ENCODE measurements at places on chromosomes 13 and 19.

- DNase-seq: no peak
Observed at GRCh38 chr19:46959894-46960556, 59.6 kb upstream of the NPAS1 start.

DNA sequence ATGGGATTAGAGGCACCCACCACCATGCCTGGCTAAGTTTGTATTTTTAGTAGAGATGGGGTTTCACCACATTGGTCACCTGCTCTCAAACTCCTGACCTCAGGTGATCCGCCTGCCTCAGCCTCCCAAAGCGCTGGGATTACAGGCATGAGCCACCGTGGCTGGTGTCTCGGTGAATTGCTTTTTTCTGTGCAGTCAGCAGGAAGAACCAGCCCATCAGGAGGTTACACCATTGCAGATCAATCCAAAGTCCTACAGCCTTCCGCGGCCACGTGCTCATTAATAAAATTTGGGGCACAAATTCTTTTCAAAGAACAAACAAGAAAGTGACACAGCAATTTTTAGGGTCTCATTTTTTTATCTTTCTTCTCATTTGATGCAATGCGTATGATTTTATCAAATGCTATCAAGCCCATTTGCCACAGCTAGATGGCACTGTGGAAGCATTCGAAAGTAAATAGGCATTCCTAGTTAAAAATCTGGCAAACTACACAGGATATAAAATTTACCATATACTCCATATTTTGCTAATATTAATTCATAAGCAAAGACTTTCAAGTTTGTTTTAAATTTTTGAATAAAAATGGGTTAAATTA, 54.4 kb upstream of the ZNF835 start:
- DNase-seq: no peak

GRCh38 chr13:100532836-100533435, 55.7 kb downstream of the GGACT start:
- DNase-seq: no peak

DNA sequence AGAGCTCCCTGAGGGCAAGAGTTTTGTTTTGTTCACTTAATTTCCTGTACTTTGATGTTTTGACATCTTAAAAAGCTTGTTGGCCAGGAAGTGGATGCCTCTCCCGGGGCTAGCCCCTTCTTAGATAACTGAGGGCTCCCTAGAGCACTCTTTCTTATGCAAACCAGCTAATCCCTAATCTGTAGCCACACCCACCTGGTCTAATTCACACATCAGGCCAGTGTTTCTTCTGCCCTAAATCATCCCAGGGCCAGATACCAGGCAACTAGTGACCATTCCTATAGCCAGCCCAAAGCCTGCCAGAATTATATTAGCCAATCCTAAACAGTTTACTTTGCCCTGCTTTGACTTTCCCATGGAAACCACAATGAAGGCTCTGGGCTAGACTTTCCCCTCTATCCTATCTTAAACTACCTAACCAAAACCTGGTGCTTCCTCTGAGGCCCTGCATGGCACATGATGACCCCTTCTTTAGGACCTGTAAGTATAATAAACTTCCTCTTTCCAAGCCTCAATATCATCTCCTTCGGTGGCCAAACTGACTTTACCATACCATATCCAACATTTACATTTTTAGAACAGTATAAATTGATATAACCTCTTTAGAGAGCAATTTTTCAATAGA, 24.8 kb downstream of the WBP4 start:
- DNase-seq: no peak

- DNase-seq: no peak
Observed at GRCh38 chr19:41161903-41162302, 31.1 kb upstream of the CYP2S1 start.

DNA sequence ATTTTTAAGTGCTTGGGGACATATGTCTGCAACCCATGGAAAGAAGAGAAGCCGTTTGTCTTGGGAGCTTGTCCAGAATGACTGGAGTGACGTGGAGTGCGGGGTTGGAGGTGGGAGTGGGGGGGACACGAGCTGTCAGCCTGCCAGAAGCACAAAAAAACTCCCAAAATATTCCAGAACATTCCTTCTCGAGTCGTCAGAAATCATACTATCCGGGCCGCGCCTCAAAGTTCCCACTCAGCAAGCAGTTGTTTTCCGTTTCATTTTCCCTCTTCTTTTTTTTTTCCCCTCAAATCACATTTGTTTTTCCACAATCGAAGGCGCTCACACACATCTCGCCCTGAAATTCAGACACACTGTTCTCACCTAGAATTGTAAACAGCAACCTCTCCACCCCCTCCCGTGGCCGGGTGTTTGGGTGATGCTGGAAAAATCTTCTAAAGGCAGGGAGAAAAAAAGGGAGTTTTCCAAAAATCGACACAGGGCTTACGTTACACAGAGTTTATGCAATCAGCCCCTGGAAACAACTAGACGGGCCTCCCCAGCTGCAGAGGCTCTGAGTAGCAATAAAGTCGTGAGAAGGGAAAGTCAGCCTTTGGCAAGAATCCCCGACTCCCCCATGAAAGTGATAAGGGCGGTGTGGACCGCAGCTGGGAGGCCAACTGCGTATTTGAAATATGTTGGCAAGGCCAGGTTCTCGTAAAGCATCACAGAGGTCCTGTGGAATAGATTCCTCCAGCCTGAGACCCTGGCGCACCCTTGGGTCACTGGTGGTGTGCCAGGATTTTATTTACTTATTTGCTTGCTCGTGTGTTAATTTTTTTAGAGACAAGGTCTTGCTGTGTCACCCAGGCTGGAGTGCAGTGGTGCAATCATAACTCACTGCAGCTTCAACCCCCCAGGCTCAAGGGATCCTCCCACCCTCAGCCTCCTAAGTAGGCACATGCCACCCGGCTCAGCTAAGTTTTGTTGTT, 31.2 kb upstream of the KLF2 start:
- DNase-seq: no peak

DNA sequence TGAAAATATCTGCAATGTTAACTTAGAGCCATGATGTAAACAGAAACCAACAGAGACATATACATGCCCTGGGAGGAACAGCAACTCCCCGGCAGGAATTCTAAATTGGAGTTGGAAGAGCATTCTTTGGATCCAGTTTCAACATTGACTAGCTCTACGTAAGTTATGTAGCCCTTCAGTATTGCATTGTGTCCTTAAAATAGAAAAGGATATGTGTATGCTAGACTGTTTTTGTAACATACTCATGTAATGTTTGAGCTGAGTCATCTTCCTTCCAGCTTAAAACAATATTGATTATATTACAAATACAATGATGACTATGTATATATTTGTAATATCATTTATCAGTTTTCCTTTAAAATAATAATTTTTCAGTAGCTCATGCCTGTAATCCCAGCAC, 1422.2 kb upstream of the PCDH20 start:
- no peak for DNase-seq

- DNase-seq: no peak
Observed at GRCh38 chr13:33119022-33119781, 103.0 kb downstream of the KL start.

- no peak for DNase-seq
Observed at GRCh38 chr13:45784755-45785675, 66.5 kb downstream of the SIAH3 start.

DNA sequence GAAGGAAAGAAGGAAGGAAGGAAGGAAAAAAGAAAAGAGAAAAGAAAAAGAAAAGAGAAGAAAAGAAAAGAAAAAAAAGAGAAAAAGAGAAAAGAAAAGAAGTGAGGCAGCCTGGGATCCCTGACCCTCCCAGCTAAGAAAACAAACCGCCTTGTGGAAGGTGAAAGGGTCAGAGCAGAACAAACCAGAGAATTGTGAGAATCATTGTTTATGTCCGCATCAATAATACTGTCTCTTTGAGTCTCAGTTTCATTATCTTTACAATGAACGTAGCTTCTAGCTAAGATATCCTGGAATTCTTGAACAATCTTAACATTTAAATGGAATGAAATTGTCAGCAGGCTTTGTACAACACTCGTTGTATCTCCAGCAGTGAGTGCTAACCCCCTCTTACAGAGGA, 66.4 kb upstream of the SERP2 start:
- no peak for DNase-seq

DNA sequence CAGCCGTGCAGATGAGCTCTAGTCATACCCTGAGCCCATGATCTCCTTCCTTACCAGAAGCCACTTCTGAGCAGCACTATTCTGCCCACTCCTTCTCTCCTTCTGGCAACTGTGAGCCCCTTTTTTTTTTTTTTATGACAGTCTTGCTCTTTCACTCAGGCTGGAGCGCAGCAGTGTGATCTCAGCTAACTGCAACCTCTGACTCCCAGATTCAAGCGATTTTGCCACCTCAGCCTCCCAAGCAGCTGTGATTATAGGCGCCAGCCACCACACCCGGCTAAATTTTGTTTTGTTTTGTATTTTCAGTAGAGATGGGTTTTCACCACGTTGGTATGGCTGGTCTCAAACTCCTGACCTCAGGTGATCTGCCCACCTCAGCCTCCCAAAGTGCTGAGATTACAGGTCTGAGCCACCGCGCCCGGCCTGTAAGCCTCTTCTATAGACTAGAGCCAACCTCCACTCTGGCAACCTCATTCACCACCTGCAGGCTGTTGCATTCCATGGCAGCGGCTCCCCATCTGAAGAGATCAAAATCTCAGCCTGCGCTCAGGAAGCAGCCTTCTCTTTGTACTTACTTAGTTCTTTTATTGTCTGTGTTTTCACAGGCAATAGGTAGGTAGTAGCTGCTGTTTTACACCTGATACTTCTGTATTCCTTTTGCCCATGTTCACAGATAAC, 34.8 kb upstream of the NDFIP2 start:
- no peak for DNase-seq

GRCh38 chr19:48970923-48971395, 5.8 kb downstream of the FTL start:
- DNase-seq: no peak

DNA sequence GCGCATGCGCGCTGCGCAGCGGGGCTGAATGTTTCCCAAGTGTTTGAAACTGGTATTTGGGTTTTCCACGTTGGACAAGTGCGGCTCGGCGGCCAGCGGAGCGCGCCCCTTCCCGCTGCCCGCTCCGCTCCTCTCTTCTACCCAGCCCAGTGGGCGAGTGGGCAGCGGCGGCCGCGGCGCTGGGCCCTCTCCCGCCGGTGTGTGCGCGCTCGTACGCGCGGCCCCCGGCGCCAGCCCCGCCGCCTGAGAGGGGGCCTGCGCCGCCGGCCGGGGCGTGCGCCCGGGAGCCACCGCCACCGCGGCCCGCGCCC, at the start of gene ING1:
Gene ING1, plus strand, starts transcription at position 59 of the 311 bp plus-strand sequence. CDS start 450 bp downstream, outside the sequence.
- no peak for DNase-seq

DNA sequence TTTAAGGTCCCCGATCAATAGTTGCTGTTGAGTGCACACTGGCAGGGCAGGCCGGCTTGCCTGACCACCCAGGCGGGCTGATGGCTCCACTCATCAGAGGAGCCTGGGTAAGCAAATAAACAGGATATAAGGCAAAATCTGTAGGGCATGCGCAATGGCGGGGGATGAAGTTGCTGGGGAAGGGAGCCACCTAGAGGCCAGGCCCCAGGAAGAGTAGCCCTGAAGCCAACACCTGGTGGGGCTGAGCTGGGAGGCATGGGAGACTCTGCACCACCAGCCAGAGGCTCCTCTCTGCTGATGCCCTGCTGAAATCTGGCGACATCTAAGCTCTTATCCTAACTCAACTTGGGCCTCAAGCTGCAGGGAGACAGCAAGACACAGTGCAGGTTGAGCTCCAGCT, 324.3 kb downstream of the ZNF536 start:
- no peak for DNase-seq

DNA sequence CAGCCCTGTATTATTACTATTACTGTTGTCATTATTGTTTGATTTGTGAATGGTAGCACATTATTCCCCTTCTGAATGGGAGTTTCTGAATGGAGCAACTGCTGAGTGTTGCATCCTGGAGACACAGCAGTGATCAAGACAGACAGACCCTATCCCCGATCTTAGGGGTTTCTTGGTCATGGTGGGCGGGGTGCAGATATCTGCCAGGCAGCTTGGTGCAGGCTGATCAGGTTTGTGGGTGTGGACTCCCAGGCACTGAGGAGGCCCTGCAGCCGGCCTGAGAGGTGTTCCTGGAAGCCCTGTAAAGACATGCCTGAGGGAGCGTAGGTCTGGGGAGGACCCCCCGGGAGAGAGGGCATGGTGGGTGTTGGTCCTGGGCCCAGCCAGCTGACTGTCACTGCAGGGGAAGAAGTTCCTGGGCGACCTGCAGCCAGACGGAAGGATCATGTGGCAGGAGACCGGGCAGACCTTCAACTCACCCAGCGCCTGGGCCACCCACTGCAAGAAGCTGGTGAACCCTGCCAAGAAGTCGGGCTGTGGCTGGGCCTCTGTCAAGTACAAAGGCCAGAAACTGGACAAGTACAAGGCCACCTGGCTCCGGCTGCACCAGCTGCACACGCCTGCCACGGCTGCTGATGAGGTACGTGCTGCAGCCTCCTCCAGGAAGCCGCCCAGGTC, 2.1 kb downstream of the MPND start:
- no peak for DNase-seq

GRCh38 chr13:36297366-36298338, at the start of gene CCDC169:
CCDC169 (minus strand) TSS chr13:36297814; CDS start chr13:36297719, 95 bp downstream.
- no peak for DNase-seq

DNA sequence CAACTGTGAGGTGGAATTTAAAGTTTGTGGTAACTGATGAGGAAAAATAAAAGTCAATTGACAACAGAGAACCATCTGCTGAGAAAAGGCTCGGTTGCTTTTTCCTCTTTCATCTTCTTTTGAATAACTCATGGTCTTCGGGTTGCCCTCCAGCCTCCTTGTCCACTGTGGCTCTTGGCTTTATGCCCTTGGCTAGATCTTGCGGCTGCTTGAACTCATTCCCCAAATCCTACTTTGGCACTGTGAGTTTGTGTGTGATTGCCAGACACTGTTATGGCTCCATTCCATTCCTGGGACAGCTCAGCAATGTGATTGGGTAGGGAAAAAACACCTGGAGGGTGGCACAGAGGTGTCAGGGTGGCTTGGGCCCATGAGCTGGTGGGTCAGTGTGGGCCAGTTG, 387.4 kb downstream of the DLEU7 start:
- DNase-seq: no peak

GRCh38 chr19:13078381-13078780, 24.3 kb downstream of the LYL1 start:
- no peak for DNase-seq

DNA sequence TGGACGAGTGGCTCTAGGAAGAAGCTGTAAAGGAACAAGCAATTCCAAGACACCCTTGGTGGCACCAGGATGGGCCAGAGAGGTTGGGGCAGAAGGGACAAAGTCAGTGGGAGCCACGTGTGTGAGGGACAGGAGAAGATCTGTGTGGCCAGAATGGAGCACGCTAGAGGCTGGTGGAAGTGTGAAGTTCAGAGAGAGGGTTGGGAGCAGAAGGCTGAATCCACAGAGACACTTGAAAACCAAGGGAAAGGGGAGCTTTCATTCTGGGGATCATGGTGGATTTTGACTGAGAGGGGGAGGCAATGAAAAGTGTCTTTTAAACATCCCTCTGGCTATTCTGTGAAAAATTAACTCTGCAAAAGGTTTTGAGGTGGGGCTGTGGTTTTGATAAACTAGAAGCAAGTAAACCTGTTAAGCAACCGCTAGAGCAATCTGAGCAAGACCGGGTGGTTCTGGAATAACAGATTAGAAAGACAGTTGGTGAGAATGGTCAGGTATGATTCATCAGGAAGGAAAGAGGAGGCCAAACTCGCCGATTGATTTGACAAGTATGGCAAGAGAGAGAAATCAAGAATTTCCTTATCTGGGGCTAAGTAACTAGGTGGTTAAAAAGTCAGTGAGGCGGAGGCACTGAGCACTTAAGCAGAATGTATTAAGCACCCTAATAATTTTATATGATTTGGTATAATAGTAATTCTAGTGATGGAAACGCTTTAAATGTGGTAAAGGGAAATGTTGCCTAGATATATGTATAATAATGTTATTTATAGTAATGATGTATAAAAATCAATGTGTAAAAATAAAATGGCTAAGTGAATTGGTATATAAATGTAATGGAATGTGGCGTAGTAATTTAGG, 140.0 kb downstream of the MYO16 start:
- DNase-seq: no peak

GRCh38 chr19:11444059-11444458, 8.6 kb downstream of the PRKCSH start:
- DNase-seq: no peak
